ENCODE measurements at places on chromosomes 4 and X. TPM values are rescaled to one million over a fixed set of nuclear protein-coding genes. Genes with fewer than 3 reads are reported as not detected.

- H3K4me3 ChIP-seq, result no peak overlapping the region
- no peaks in the 10 kb centered on the region for H3K4me1 ChIP-seq
- H3K36me3 ChIP-seq, result no peaks in the 10 kb centered on the region
- no peak overlapping the region for H3K27ac ChIP-seq
- H3K27me3 ChIP-seq, result no peaks in the 10 kb centered on the region
- DNase-seq, result no peak
Measured at GRCh38 chr4:135840781-135841180, 1639.2 kb upstream of the PABPC4L start.

RBMX2 gene
- polyA plus RNA-seq, result 11.5 TPM

GLOD5 gene
- polyA plus RNA-seq, result not detected

DNA sequence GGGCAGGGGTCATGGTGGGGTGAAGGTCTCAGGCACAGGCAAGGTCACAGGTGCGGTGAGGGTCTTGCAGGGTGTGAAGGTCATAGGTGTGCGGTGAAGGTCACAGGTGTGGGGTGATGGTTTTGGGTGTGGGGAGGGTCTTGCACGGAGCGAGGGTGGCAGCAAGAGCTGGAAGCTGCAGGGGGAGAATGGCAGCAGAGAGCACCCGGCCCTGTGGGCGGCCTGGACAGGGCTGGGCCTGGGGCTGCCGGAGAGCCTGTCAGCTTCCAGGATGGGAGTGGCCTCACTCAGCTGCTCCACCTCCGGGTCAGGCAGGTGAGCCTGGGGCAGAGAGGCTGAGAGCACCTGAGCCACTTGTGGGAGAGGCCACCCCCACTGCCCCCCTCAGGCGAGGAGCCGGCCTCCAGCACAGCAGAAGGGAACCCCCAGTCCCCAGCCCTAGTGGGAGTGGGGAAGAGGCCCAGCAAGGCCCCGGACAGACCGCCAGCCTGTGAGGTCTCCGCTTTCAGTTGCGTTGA, 1.5 kb downstream of the MSANTD1 start:
- no peaks in the 10 kb centered on the region for H3K27me3 ChIP-seq
- H3K4me3 ChIP-seq, result no peak overlapping the region
- no peaks in the 10 kb centered on the region for H3K4me1 ChIP-seq

Measured in psoas muscle (tissue), 8 donors.